ENCODE measurements at places on chromosomes 12 and 14.

- DNase-seq: no peak
These were observed 276.5 kb downstream of the TMEM132C start for GRCh38 chr12:128543460-128543859.

GRCh38 chr14:74217672-74218448, 21.4 kb upstream of the VSX2 start:
- DNase-seq: peak; percentile 39

DNA sequence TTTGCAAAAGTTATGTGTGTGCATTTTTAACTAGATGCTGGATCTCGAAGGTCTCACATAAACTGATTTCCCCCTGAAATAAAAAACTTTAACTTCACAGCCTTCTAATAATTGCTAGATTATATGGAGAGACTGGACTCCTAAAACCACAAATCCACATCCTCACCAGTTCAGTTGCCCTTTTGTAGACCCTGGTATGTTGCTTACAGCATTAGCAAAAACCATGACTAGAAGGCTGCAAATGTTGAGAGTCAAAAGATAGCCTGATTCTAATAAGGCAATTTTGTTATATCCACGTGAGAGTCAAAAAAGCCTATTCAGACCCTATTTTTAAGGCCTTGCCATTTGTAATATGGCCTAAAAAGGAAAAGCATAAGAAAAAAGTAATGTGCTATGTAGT, 37.4 kb downstream of the RASSF8 start:
- DNase-seq: no peak

- no peak for DNase-seq
These were observed 1.5 kb upstream of the HCAR1 start for GRCh38 chr12:122732170-122732569.

- DNase-seq: no peak
These were observed 1.7 kb upstream of the ANKRD33 start for GRCh38 chr12:51886021-51886710.

DNA sequence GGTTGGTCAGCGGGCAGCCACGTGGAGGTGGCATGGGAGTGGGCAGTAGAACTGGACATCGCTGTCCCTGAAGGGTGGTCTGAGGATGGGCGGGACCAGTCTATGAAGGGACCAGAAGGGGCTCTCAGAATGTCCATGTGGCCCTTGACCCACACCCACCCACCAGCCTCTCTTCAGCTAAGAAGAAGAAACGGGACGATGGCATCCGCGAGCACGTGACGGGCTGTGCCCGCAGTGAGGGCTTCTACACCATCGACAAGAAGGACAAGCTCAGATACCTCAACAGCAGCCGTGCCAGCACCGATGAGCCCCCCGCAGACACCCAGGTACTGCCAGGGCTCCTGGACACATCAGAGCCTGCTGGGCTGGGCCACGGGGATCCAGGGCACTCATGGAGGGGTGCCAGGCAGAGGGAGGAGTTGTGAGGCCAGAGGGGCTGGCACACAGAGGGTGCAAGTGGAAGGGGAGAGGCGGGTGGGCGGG, 21.3 kb downstream of the SETD1B start:
- DNase-seq: no peak

DNA sequence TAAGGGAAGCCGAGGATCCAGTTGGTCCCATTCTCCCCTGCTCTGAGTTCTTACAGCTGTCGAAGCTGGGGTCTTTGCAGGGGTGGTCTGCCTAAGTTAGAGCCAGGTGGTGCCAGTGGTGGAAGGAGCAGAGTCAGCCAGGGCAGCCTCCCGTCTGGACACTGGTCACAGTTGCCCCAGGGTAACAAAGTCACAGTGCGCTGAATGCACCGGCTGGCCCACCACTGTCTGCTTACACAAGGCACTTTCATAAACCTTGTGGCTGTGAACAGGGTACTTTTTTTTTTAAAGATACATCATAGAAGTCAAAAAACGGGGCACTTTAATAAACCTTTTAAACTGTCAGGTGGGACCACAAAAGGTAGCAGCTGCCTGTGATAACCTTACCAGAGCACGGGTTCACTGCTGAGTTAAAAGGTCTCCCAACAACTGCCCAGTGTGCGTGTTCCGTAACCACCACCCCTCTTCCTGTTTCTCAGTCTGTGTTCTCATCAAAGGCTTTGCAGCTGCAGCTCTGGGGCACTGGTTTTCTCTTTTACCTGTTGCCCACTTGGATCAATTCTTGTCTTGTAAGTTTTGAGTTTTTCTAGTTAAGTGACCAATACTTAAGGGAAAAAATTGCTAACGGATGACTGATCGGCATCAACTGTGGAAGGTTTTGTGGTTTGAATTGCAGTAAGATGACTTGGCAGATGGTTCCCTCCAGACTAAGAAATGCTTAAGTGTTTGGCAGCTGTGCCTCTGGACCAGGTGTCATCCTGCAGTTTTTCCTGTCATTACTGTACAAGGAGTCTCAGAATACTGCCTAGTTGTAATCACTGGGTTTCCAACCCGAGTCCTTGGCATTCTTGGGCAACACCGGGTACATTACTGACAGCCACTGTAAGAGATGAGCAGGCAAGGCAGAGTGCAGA, 55.9 kb downstream of the DYNC1H1 start:
- no peak for DNase-seq
